Left ventricle myocardium inferior (tissue), 1 donor: ENCODE measurements at places on chromosomes 16 and 17.

GRCh38 chr16:50169555-50170096 lies 16.5 kb downstream of the TENT4B start:
- no peak for DNase-seq

DNA sequence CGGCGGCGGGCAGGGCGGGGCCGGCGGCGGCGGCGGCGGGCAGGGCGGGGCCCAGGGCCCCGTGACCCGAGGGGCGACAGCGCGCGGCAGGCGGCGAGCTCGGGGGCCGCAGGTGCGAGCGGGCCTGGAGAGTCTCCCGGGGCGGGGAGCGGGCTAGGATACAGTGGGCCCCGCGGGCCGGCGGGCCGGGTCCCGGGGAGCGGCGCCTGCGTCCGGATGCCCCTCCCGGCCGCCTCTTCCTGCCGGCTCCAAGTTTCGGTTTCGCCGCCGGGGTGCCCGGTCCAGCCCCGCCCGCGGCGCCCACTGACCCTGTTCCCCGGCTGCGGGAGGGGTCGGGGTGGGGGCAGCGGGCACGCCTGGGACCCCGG lies at the start of gene RNF213:
Gene RNF213, plus strand, starts transcription at position 62 of the 368 bp plus-strand sequence. CDS start 2,830 bp downstream, outside the sequence.
- peak; percentile 62 for DNase-seq

DNA sequence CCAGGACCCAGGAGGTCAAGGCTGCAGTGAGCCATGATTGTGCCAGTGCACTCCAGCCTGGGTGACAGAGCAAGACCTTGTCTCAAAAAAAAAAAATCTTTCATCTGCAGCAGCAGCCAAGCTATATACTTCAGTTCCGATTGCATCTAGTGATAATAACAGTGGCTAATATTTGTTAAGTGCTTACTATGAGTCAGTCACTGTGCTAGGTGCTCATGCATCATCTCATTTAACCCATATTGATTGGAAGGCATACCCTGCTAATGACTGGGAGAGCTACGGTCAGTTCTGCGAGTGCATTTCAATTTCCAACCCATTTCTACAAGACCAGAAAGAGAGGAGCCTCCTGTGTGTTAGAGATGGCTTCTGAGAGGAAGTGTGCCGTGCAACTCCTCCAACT lies 7.7 kb upstream of the TUBG2 start:
- DNase-seq = no peak

DNA sequence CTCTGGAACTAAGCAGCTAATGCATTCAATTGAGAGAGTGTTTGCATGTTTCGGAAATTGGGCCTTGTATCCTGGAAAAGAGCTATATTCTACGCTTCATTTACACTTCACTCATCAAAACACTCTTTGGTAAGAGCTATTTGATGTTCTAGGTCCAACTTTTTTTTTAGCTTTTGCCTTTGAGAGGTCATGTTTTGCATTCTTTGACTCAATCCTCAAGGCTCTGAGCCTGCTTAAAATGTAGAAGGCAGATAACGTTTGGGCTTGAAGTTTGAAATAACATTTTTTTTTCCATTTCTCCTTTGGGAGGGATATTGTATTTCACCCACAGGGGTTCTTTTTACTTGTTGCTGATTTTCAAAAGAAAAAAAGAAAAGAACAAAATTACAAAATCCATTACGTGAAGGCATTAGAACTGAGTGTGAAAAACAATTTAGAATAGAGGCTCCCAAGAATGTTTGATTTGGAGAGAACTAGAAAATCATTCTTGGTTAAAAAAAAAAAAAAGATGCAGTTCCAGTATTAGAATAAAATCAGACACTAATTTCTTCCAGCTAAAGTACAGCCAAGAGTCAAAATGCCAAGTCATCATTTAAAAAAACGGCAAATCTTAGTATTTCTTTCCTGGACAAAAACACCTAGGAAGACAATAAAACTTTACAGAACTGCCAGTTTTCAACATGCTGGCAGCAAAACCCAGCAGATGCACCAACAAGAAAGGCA lies 268.5 kb downstream of the GRIN2A start:
- DNase-seq = no peak

GRCh38 chr17:14715561-14715960 lies 414.7 kb downstream of the HS3ST3B1 start:
- no peak for DNase-seq

DNA sequence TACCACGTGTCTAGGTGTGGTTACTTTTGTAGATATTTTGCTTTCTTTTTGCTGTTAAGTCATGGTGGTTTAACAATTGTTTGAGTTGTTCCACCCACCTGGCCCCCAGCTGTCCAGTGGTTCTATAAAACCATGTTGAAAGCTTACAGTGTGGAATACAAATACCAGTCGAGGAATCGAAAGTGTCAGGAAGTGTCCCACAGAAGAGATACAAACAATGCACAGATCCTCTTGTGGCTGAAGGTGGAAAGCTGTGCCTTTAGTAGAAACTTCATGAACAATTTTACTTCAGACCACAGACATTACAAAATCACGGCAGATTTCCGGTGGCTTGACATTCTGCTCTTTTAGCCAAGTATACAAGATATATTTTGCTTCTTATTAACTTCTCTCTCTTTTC lies 782.4 kb upstream of the SOX9 start:
- DNase-seq = no peak

DNA sequence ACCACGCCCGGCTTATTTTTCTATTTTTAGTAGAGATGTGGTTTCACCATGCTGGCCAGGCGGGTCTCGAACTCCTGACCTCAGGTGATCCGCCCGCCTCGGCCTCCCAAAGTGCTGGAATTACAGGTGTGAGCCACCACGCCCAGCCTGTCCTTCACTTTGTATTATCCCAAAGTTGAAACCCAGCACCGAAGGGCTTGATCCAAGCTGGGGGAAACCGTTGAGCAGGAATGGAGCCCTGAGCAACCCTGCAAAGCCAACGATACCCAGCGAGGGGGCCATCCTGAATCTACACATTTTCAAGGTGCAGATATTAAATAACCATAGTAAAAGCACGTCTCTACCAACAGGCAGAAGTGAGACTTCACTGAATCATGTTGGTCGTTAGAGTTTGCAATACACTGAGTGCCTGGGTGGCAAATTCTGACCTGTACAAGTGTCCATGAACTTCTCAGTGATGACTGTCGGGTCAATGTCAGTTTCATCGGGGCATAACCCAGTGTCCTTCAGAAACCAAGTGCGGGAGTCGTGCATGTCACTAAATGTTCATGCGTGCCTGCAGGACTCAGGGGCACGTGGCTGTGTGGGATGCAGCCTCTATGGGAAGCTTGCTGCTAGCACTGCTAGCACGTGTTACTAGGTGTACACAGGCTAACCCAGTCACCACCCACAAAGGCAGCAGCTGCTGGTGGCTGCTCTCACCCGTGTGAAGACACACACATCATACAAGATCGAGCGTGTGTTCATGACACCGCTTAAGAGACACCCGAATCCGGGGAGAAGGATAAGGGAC lies 10.5 kb upstream of the RBFOX3 start:
- DNase-seq = peak; percentile 4

DNA sequence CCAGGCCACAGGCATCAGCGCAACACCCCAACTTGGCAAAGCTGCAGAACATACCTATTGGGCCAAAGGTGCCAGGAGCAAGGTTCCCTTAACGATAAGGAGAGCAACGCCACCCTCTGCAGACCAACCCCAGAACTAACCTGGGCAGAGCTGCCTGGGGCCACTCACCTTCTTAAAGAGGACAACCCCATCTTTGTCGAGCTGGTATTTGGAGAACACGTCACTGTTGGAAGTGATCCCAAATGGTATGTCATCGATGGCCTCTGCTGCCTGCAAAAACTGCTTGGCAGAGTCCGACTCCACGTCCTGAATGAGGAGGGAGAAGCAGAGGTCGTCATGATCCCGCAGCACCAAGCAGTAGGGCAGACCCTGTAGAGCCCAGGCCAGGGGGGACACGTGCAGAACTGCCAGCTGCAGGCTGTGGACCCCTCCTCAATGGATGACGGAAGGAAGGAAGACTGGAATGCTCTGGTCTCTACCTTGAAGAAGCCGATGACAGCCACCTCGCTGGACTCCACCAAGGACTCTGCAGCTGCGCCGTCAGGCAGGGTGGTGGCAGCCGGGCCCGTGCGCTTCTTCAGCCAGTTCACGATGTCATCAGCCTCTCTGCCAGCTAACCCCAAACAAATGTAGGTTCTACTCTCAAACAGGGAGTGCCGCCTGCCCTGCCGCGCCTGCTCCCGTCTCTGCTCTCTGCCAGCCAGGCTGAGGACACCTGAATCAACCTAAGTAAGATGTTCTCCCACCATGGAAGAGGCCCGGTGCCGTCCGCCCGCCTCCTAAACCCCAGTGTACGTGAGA lies 5.2 kb downstream of the P4HB start:
- no peak for DNase-seq

DNA sequence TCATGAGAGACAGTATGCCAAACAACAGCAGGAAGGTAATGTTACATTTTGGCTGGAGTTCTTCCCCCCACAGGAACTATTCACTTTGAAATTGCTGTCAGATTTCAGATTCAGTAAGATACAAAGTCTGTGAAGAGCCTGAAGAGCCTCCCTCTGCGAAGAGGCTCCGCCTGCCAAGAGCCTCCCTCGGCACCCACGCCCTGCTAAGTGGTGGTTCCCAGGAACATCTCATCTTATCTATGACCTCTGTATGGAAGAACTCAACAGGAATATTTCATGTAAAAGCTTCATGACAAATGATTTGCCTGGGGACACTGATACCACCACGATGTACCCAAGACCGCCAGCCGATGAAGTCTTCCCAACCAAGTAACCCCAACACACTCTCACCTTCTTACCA lies 3.2 kb downstream of the ZC3H7A start:
- no peak for DNase-seq
